AG09319 (cell line): ENCODE measurements at places on chromosomes 12 and 14.
A peak's percentile ranks its signal among the peaks of the same experiment; 100 is the strongest.

DNA sequence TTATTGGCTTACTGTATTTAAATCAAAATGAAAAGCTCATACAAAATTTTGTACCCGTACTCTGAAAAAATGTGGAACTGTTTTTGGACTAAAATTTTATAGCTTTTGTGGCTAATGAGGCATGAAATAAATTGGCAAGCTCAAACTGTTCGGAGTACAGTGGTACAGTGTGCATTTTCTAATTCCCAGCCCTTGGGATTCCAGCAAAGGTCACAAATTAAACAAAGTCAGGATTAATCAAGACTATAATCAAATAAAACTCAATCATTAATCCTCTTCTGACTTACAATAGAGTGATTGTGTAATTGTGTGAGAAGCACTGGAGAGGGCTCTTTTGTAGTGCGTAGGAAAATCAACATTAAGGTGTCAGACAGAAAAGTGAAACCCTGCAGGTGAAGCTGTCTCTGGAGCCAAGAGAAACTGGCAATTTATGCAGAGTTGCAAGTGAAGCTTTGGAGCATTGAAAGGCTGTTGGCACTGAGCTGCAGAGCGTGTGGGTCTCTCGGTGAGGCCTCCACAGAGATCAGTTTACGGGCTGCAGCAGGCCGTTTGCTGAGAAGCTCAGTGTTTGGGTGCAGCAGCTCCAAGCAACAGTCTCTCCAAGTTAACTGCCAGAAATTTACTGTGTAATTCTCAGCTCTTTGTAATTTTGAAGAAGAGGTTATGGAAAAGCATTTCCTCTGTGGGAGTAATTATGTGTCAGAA is 275.9 kb downstream of the FBXL14 start:
- DNase-seq = peak; percentile 35

DNA sequence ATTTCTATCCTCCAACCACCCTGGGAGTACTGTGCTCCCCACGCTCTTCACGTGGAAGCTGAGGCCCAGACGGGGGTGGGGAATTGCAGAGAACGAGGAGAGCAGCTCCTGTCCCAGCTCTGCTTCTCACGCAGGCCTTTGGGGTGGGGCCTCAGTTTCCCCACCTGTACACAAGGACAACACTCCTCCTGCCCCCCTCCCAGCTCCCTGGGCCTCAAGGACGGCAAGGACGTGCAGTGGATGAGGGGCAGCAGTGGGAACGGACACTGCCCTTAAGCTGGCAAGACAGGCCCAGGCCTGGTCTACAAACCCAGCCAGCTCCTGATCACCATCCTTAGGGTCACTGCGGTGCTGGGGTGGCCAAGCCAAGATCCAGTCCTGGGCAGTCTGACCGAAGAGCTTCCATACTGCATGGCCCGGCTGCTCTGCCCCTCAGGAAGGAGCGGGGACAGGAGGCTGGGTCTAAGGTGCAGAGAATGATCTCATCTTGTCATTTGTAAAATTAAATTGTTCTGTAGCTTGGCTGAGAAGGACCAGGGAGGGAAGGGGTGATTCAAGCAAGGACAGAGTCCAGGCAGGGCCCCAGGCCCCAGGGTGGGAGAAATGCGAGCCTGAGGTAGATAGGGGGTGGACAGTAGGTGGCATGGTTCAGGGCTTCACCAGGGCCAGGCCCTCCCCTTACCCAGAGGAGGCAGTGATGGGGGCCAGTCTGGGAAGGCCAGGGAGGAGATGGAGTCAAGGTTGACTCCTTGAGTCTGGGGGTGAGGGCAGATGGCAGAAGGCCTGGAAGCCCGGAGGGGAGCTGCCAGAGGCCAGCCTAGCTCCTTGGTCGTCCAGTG is 1.3 kb upstream of the CLBA1 start:
- no peak for DNase-seq

DNA sequence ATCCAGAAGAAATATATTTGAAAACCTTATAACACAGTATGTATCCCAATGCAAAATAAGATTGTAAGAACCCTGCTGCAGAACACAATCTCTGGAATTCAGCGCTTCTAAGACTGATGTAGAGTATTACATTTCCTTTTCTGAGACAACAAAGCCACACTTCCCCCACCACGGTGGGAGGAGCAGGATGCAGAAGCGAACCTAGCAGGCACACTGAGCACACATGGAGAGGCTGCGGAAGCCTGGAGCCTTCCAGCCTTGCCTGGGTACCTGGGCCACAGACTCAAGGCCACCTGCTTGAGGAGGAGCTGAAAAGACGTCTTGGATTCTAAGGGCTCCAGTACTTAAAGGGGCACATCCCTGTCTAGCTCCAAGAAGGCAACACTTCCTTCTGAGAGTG is 46.4 kb downstream of the TCHP start:
- DNase-seq = no peak

DNA sequence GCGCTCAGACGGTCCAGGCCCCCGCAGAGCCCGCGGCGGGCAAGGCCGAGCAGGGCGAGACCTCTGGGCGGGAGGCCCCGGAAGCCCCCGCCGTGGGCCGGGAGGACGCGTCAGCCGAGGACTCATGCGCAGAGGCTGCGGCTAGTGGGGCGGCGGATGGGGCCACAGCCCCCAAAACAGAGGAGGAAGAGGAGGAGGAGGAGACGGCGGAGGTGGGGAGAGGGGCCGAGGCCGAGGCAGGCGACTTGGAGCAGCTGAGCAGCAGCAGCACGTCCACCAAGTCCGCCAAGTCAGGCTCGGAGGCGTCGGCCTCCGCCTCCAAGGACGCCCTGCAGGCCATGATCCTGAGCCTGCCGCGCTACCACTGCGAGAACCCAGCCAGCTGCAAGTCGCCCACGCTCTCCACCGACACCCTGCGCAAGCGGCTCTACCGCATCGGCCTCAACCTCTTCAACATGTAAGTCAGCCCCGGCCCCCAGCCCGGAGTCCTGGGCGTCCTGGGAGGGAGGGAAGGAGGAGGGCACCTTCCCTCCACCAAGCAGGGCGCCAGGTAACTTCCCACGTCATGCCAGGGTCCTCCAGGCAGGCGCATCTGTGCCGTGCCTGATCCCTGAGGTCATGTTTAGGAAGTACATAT is 72.4 kb downstream of the IQSEC3 start:
- DNase-seq = no peak

DNA sequence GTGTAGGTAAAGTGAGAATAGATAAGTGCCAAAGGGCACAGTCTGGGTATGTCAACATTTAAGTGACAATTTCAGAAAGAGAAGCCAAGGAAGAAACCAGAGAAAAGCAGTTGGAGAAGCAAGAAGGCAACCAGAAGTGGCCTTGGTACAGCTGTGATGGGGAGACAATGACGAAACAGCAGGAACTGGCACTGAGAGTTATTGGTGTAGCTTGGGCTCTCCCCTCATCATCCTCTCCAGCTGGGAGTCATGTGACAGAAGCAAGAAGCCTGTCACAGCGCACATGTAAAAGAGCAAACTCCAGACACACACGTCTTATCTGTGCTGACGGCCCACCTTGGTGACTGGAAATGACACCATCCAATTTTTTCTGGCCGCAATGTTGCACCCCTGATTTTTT is 203.3 kb upstream of the NUDT4 start:
- no peak for DNase-seq

DNA sequence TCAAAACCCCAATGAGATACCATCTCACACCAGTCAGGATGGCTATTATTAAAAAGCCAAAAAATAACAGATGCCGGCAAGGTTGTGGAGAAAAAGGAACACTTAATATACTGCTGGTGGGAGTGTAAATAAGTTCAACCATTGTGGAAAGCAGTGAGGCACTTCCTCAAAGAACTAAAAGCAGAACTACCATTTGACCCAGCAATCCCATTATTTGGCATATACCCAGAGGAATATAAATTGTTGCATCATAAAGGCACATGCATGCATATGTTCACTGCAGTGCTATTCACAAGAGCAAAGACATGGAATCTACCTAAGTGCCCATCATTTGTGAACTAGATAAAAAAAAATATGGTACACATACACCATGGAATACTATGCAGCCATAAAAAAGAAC is 59.9 kb downstream of the MGST1 start:
- no peak for DNase-seq

DNA sequence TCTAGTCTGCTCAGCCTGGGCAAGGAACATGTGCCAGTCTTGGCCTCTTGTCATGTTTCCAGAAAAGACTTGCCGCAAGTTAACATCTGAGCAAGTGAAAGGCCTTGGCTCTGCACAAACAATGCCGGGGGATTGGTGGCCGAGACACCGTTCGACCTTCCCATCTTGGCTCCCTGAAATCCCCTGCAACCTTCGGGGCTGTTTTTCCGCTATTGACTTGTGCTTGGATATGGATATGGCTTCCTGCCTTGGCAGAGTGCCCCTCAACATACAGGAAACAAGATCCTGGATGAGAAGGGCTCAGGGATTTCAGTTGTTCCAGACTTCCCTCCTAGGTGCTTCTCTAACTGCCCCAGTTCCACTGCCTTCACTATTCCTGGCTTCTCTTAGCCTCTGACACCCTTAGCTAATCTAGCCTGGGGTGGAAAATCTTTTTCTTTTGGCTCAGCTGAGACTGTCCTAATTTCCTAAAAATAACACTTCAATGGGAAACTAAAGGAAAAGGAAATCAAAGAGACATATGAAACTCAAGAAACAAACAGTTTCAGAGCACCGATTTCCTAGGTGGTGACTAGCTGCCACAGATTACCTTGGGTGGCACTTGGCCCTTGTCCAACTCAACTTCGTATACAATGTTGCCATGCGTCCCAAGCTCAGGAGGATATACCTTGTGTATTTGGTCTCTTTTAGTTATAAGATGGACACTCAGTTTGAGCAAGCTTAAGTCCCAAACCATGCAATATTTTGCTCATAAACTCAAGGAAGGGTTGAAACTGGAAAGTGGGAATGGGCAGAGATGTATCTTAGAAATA is 33.9 kb downstream of the RDH12 start:
- DNase-seq = no peak

DNA sequence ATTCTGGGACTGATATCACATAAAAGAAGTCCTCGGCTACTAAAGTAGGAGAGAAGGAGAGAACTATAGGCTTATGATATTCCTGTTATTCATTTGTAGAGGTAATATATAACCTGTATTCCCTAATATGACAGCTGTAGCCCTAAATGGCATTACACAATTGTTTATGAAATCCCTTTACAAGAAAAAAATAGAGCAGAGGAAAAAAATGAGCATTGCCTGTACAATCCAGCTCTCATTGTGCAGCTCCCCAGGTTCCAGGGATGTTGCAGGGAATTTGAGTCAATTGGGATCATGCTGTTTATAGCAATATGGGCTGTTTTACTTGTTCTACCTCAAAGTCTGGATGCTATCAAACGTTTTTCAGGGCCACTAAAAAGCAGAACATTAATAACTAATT is 173.1 kb downstream of the APAF1 start:
- DNase-seq = no peak

DNA sequence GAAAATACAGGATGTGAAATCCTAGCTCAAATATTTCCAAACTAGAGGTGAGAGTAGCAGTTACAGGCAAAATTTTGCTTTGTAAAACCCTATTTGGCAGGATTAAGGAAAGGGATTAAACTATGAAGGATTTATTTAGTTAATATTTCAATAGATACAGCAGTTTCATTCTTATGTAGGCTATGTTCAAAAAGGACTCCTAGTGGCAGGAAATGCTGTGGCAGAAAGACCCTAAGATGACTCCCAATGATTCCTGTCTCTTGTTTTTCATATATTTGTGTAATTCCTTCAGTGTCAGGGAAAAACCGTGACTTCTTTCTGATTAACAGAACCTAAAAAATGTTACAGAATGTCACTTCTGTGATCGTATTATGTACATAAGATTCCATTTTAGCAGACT is 299.5 kb upstream of the RPL10L start:
- DNase-seq = no peak

- no peak for DNase-seq
Observed at GRCh38 chr14:74506411-74506851, 12.9 kb downstream of the ISCA2 start.

- no peak for DNase-seq
Observed at GRCh38 chr12:53289891-53290290, 5.5 kb upstream of the PFDN5 start.
